WTC11 (cell line): ENCODE measurements at places on chromosomes 2 and 18. TPM values are rescaled to one million over a fixed set of nuclear protein-coding genes. Genes with fewer than 3 reads are reported as not detected.

EIPR1 gene
- 22.8 to 25.0 TPM (median 23.0 TPM) in 3 replicates for total RNA-seq

STRADB gene
- total RNA-seq = 35.4 to 37.4 TPM (median 36.7 TPM) in 3 replicates

GPR155 gene
- total RNA-seq = 0.66 to 1.0 TPM (median 0.74 TPM) in 3 replicates

PAIP2B gene
- total RNA-seq = 19.3 to 22.4 TPM (median 22.2 TPM) in 3 replicates

ABCB11 gene
- 0.02 to 0.77 TPM (median 0.02 TPM) in 3 replicates for total RNA-seq

VWA3B gene
- not detected in 3 replicates for total RNA-seq

RUFY4 gene
- 0.31 to 0.64 TPM (median 0.57 TPM) in 3 replicates for total RNA-seq

BMP10 gene
- total RNA-seq = not detected in 3 replicates

- peak overlapping the region; percentile 12; the same call in 1 of the 2 replicates for H3K27ac ChIP-seq
- no peaks in the 10 kb centered on the region for H3K27me3 ChIP-seq
- H3K4me1 ChIP-seq = peaks cover 13% of the 10 kb centered on the region
- H3K4me3 ChIP-seq = no peak overlapping the region
- DNase-seq = no peak
- peaks cover 37% of the 10 kb centered on the region for H3K36me3 ChIP-seq
Observed at GRCh38 chr2:85396531-85397470, 13.4 kb downstream of the CAPG start.

DNA sequence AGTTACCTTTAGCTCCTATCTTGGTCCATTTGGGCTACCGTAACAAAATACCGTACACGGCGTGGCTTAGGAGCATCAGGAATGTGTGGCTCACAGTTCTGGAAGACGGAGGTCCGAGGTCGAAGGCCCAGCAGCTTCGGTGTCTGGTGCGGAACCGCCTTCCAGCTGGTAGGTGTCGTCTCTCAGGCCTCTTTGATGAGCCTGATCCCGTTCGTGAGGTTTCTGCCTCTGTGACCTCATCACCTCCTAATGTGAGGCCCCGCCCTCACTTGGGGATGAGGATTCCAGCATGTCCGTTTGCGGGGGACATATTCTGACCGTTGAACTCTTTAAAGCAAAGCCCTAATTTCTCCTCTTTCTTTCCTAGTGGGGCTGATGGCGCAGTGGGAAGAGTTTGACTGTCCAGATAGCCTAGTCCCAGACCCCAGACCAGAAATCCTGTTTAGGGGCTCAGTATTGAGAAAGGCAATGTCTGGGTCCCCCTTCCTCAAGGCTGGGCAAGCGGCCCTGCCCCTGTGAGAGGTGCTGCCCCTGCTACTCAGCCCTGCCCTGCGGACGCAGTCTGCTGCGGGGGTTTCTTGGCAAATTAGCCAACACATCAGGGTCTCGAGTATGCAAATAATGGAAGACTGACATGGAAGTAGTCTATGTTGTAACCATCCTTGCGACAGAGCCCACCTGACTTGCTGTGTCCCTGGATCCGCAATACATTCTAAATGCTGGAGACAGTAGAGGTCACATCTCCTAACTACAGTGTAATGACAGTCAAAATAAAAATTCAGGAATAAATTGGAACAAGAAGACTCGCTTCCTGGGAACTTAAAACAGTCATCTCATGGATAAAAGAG, 128.0 kb downstream of the ASB1 start:
- H3K36me3 ChIP-seq = peaks cover 9% of the 10 kb centered on the region
- H3K27ac ChIP-seq = no peak overlapping the region
- peak; percentile 50 for DNase-seq
- peak overlapping the region; percentile 55 for H3K4me3 ChIP-seq
- H3K27me3 ChIP-seq = peaks cover 5% of the 10 kb centered on the region

DNA sequence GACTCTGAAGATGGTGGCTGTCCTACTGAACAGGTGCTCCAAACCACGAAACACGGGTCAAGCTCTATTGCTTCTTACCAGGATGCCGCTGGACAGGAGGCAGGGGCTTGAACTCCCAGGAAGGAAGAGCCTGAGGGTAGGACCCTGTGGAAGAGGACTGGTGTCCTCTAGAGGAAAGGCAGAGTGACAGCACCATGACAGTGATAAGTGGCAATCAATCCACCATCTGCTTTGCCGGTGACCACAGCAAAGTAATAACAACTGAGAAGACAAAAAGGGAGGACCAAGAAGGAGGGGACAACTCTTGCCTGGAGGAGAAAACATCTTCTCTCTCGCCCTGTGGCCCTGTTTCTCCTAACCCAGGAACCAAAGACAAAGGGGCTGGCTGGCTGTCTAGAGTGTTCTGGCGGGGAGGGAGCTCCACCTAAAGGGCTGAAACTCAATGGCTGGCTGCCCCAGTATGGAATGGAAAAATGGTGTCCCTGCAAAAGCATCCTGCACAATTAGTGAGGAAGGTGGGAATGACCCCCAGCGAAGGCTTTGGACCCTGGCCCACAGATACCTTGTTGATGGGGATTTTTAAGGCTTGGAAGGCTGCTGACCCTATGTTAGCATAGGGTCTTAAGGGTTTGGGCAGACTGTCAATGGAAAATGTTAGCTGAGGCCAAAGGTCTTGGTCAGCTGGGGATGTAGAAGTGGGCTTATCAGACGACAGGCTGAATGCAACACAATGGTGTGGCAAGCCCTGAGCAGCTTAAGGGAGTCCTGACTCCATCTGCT, 35.4 kb downstream of the PROC start:
- peak; percentile 28 for DNase-seq
- H3K27me3 ChIP-seq = no peaks in the 10 kb centered on the region
- H3K27ac ChIP-seq = no peak overlapping the region
- no peaks in the 10 kb centered on the region for H3K36me3 ChIP-seq
- H3K4me3 ChIP-seq = no peak overlapping the region

DNA sequence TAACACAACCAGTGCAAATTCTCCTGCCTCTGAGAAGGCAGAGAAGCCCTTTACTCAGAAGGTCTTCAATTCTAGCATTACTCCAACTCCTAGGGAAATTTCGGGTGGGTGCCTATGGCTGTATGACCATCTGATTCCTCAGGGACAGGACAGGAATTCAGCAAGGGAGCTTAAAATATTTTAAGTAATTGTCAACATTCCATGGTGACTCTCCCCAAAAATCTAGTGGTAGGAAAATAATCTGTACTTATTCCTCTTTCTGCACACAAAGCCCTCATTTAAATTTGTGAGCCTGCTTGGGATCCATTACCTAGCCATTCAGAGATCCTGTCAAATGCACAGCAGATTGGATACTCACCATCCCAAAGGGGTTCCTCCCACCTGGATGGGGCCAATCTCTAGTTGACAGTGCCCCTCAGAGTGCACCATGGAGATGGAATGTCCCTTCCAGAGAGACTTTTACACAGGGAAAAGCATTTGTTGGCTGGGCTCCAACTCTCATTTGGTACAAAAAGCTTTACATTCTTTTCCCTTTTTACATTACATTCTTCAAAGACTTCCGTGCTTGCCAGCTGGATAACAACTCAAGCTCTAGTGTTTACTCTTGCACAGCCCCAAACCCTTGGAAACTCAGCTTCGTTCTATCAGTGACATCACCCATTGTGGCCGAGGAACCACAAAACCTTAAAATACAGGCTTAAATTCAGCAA, 3.1 kb upstream of the TMEM150A start:
- no peak overlapping the region for H3K4me3 ChIP-seq
- peaks cover 24% of the 10 kb centered on the region for H3K36me3 ChIP-seq
- peaks cover 21% of the 10 kb centered on the region for H3K4me1 ChIP-seq
- H3K27me3 ChIP-seq = no peaks in the 10 kb centered on the region

GRCh38 chr2:217421834-217422233, 562.0 kb upstream of the TNP1 start:
- peaks cover 3% of the 10 kb centered on the region; the same call in 1 of the 2 replicates for H3K27me3 ChIP-seq
- no peak overlapping the region for H3K27ac ChIP-seq
- H3K4me1 ChIP-seq = no peaks in the 10 kb centered on the region
- no peaks in the 10 kb centered on the region for H3K36me3 ChIP-seq
- H3K4me3 ChIP-seq = no peak overlapping the region
- no peak for DNase-seq

GRCh38 chr18:41524674-41525470, 430.2 kb upstream of the PIK3C3 start:
- peaks cover 8% of the 10 kb centered on the region for H3K36me3 ChIP-seq
- H3K4me3 ChIP-seq = no peak overlapping the region
- no peak for DNase-seq

GRCh38 chr2:160229591-160229990, 29.5 kb upstream of the ITGB6 start:
- H3K27ac ChIP-seq = no peak overlapping the region
- DNase-seq = no peak
- no peaks in the 10 kb centered on the region for H3K36me3 ChIP-seq
- no peaks in the 10 kb centered on the region for H3K27me3 ChIP-seq
- no peak overlapping the region for H3K4me3 ChIP-seq

DNA sequence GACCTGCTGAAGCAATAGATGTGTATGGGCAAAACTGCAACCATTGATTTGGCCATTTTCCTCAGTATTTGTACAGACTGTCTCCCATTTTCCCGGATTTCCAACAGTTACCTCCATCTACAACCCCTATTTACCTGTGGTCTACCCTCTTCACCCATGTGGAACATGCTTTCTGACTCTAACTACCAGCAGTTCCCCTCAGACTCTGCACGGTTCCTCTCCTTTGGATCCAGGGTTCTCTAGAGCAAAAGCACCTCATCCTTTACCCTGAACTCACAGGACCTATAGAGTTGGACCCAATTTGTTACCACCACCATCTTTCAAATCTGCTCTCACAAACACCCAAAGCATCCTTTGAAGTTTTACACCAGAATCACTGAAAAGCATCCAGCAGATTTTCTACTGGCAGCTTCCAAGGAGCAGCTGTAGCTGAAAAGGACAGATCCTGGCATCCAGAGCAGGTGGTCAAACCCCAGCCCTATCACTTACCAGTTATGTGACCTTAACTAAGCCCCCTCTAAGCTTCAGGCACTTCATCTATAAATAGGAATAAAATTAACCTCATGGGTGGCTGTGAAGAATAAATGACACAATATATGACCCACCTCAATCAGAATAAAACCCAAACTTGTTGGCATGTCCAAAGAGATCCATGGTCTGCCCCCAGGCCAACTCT, 15.3 kb downstream of the CYTIP start:
- no peak overlapping the region for H3K27ac ChIP-seq
- no peak overlapping the region for H3K4me3 ChIP-seq
- no peak for DNase-seq
- peaks cover 9% of the 10 kb centered on the region for H3K4me1 ChIP-seq
- no peaks in the 10 kb centered on the region for H3K27me3 ChIP-seq
- peaks cover 15% of the 10 kb centered on the region for H3K36me3 ChIP-seq

DNA sequence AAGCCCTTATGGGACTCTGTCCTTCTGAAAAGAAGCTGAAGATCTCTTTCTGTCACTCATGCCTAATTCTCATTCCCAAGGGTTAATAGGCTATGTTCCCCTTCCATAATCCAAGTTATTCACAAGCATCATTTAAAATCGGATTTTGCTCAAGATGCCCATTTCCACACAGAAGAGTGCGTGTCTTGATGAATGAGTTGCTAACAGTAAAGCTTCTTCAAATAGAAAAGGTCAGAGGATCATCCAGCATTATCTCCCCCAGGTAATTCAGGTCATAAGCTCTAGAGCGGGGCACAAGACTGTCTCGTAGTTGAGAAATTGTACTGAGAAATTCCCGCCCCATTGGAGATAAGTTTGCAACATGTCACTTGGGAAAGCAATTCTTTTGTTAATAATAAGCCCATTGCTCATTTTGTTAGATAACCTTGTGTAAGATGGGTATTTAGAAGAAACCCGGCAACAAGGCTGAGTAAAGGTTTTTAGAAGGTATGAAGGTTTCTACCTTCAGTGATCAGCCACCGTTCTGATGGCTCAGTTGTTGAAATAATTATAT, 290.7 kb upstream of the EPAS1 start:
- peaks cover 15% of the 10 kb centered on the region for H3K4me1 ChIP-seq
- H3K27me3 ChIP-seq = no peaks in the 10 kb centered on the region
- no peak overlapping the region for H3K27ac ChIP-seq
- no peak overlapping the region for H3K4me3 ChIP-seq
- H3K36me3 ChIP-seq = peaks cover 4% of the 10 kb centered on the region; the same call in 1 of the 2 replicates

GRCh38 chr2:241686324-241686649, 328 bp downstream of the DTYMK start:
- peaks cover 13% of the 10 kb centered on the region for H3K4me1 ChIP-seq
- peaks cover 34% of the 10 kb centered on the region for H3K36me3 ChIP-seq
- no peak overlapping the region; the same call in 1 of the 2 replicates for H3K27ac ChIP-seq
- DNase-seq = no peak
- peak overlapping the region; percentile 96 for H3K4me3 ChIP-seq

- H3K4me3 ChIP-seq = no peak overlapping the region
- no peaks in the 10 kb centered on the region for H3K36me3 ChIP-seq
- H3K27me3 ChIP-seq = no peaks in the 10 kb centered on the region
- DNase-seq = no peak
- no peaks in the 10 kb centered on the region for H3K4me1 ChIP-seq
Observed at GRCh38 chr2:13758412-13758811, 874.1 kb upstream of the LRATD1 start.

DNA sequence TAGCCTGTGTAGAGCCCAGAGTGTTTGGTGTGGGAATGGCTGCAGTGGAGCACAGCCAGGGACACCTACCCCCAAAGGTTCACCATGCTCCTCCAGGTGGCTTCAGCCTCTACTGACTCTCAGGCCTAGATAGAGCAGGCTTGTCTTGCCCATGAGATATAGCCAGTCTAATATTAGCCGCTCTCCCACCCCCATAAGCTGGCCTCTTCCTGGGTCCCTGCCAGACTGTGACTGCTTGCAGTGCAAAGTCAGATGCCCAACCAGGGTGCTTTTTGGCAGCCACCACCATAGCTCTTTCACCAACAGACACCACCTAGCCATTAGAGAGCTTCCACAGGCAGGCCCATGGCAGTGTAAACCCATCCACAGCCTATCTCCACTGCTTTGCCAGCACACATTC, 405.3 kb downstream of the MBD2 start:
- DNase-seq = no peak
- H3K27me3 ChIP-seq = no peaks in the 10 kb centered on the region
- H3K4me3 ChIP-seq = no peak overlapping the region
- no peak overlapping the region for H3K27ac ChIP-seq

- DNase-seq = no peak
- no peaks in the 10 kb centered on the region for H3K27me3 ChIP-seq
- no peak overlapping the region for H3K4me3 ChIP-seq
- peaks cover 63% of the 10 kb centered on the region for H3K36me3 ChIP-seq
Observed at GRCh38 chr2:135974036-135974435, 11.4 kb downstream of the DARS1 start.

DNA sequence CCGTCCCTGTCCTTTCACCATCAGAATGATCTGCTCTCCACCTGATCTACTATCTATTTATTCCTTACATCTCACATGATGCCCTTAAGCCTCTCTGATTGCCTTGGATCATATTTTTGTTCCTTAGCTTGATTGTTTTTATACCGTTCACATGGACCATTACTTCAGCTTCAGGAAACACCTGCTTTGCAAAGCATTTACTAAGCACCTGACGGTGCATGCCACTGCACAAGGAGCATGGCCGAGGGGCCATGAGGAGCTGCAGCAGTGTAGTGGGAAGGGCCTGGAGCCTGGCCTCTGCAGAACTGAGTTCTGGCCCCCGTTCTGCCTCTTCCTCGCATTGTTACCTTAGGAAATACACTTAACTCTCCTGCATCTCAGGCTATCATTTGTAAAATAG, 124.1 kb upstream of the NDUFV2 start:
- no peak overlapping the region for H3K27ac ChIP-seq
- no peak overlapping the region for H3K4me3 ChIP-seq
- no peaks in the 10 kb centered on the region; the same call in 1 of the 2 replicates for H3K27me3 ChIP-seq
- peaks cover 11% of the 10 kb centered on the region; the same call in 1 of the 2 replicates for H3K36me3 ChIP-seq
- H3K4me1 ChIP-seq = peaks cover 54% of the 10 kb centered on the region

- DNase-seq = no peak
- H3K4me1 ChIP-seq = peaks cover 11% of the 10 kb centered on the region
- no peaks in the 10 kb centered on the region for H3K36me3 ChIP-seq
- H3K27me3 ChIP-seq = no peaks in the 10 kb centered on the region
- no peak overlapping the region for H3K27ac ChIP-seq
Observed at GRCh38 chr2:109166811-109167210, 37.8 kb downstream of the SH3RF3 start.
